ENCODE measurements at places on chromosomes 5 and 9. TPM values are rescaled to one million over a fixed set of nuclear protein-coding genes. Genes with fewer than 3 reads are reported as not detected.

DNA sequence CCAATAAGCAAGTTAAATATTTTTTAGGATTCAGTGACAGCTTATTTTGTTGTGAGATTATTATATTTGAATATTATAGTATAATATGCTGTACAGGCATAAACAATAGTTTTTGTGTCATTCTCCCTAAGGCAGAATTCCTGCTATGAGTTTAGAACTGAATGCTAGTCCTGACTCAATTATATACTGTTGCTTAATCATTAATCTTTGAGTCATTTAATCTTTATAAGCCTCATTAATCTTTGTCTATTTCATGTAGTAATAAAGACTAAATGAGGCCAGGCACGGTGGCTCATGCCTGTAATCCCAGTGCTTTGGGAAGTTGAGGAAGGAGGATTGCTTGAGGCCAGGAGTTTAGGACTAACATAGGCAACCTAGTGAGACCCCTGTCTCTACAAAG, 3.6 kb upstream of the DCP2 start:
- DNase-seq, result no peak
- no peaks in the 10 kb centered on the region for H3K27me3 ChIP-seq
- H3K27ac ChIP-seq, result no peak overlapping the region

- H3K36me3 ChIP-seq, result no peaks in the 10 kb centered on the region
- no peak overlapping the region for H3K27ac ChIP-seq
- H3K4me1 ChIP-seq, result no peaks in the 10 kb centered on the region
- no peak for DNase-seq
- H3K27me3 ChIP-seq, result no peaks in the 10 kb centered on the region
Observed at GRCh38 chr5:144352732-144353317, 182.2 kb downstream of the KCTD16 start.

DNA sequence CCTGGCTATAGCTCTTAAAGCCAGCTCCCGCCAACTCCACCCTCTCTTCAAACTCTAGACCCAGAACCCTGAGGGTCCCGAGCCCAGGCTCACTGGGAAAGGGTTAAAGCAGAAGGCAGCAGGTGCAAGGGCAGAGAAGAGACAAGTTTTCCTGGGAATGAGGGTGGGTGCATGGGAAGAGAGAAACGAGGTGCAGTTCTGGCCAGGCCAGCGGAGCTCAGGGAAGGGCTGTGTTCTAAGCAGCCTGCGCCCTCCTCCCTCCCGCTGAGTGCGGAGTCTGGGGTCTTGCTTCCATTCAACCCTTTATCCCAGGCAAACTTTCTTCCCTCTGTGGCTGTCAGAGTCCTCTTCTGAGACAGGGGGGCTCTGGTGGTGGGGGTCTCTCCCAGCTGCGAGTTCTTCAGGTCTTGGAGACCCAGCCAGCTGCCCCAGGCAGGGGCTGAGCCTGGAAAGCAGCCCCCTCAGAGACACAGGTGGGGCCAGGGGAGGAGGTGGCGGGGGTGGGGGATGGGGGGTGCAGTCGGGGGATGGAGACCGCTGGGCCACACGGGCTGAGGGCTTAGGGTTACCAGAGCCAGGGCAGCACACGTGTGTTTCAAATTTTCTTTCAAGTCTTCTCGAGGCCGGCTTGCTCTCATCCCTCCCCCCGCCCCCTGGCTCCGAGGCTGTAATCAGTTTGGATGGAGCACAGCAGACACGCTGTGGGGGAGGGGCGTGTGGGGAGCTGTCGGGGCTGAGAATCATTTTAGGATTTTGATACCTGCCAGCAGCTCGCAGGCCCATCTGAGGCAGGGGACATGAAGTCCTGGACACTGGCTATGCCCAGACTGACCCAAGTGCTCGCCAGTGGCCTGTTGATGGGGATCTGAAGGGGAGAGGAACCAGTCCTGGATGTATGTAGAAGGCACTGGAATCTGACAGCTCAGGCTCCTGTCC, 169.6 kb upstream of the SMIM23 start:
- DNase-seq, result no peak
- no peaks in the 10 kb centered on the region for H3K4me1 ChIP-seq
- no peak overlapping the region for H3K4me3 ChIP-seq
- no peaks in the 10 kb centered on the region for H3K36me3 ChIP-seq
- H3K27me3 ChIP-seq, result no peaks in the 10 kb centered on the region

Gene SHC3
- total RNA-seq, result not detected

DNA sequence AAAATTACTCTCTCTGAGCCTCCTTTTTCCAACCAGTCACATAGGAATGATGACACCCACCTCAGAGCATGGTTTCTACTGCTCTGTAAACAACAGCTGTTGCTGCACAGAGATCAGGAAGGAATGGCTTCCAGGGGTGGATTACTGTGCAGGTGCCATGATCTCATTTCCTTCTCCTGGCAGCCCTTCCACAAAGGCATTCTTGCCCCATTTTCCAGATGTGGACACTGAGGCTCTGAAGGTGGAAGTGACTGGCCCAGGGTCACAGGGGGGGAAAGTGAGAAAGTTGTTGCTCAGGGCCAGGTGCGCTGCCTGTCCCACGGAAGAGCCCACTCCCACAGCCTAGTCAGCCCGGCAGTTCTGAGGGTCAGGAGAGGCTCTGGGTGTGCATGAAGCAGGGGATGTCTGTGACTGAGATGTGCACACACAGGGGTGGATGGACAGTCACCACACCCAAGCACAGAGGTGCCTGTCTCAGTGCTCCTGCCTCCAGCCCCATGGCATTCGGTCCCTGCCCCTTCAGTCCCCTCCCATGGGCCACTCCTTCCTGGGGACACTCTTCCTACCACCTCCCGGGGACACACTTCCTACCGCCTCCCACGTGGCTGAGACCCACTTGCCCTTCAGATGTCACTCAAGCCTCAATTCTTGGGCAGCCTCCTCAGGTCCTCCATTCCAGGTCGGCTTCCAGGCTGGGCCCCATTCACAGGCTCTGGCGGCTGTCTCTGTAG, 17.0 kb downstream of the FGFR4 start:
- no peak overlapping the region for H3K4me3 ChIP-seq
- H3K27ac ChIP-seq, result peak overlapping the region; percentile 98
- H3K27me3 ChIP-seq, result no peaks in the 10 kb centered on the region
- peaks cover 9% of the 10 kb centered on the region for H3K36me3 ChIP-seq

Gene LCN9
- not detected for total RNA-seq

Gene PCDHA9
- total RNA-seq, result 0.02 TPM

DNA sequence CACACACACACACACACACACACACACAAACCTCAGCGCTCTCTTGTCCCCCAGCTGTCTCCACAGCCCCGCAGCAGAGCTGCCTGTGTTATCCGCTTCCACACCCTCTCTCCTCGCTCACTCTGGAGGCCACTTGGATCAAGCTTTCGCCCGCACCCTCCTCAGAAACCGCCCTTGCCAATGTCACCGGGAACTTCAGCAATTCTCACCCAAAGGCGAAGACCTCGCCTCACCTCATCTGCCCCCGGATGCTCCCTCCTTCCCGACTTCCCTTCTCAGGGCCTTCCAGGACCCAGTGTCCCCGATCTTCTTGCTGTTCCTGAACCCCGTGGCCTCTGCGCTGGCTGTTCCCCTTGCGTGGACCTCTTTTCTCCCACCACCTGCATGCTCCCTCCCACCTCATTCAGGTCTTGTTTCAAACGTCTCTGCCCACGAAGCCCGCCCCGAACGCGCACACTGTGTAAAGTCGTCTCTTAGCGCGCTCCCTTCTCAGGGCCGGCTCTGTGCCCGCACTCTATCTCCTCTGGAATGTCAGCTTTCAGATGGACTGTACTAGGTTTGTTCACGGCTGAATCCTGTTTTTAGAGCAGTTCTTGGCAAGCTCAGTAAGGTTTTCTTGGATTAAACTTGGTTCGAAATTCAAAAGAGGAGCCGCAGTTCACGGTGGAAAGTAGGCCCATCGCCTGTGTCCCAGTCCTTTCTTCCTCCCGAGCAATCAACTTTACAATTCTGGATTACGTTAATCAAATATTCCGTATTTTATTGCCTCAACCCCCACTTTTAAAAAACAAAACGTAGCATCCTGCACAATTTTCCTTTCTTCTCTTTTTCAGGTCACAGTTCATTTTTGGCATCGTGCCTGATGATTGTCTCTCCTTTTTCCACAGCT, 1.0 kb upstream of the TRIM7 start:
- H3K4me3 ChIP-seq, result peak overlapping the region; percentile 72
- peak; percentile 61 for DNase-seq
- H3K4me1 ChIP-seq, result no peaks in the 10 kb centered on the region
- H3K27ac ChIP-seq, result peak overlapping the region; percentile 2

Gene SMC5
- 56.8 TPM for total RNA-seq

Gene C1QTNF2
- total RNA-seq, result 21.1 TPM

DNA sequence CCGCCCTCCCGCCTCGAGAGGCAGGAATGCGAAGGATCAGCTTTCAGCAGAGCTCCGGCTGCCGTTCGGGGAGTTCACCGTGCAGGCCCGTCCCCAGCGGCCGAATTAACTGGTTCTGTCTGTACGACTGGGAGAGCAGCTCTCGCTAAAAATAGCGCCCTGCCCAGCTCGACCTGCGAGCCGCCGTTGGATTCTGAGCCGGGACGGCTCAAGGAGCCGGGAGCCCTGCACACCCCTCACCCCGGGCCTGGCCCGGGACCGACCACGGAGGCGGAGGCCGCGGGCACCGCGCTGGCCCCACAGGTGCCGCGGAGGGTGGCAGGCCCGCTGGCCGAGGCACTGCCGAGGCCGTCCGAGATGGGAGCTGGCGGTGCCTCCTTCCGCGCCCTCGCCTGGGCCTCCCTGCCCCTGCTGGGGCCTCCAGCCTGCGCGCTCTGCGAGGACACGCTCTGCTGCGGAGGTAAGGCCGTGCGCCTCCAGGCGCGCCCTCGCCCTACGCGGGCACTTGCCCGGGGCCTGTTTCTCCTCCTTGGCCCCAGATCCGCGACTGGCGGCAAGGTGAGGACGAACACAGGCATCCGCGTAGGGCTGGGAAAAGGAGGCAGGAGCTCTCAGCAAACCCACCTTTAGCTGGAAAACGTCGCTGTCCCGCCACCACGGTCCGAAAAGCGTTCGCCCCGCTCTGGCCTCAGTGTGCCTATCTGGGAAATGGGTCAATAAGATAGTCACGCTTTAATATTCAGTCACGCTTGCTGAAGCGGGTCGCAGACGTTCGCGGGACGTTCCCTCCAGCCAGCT, 53.1 kb upstream of the DAB2IP start:
- H3K27ac ChIP-seq, result peak overlapping the region; percentile 38
- H3K27me3 ChIP-seq, result no peaks in the 10 kb centered on the region
- no peaks in the 10 kb centered on the region for H3K36me3 ChIP-seq

DNA sequence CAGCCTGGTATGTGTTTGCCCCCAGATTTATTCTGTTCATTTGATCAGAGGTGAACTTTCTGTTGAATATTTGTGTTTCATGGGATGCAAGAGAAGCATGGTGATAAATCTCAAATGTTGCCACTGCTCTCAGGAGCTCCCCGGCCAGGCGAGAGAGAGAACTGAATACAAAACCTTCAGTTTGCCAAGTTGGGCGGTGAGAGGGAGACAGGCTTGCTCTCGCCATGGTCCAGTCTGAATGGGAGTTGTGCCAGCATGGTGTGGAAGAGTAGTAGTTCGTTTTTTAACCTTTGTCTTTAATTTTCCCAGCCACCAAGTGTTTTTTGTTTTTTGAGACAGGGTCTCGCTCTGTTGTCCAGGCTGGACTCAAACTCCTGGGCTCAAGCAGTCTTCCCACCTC, 2.7 kb downstream of the NTMT1 start:
- peaks cover 18% of the 10 kb centered on the region for H3K4me1 ChIP-seq
- no peak overlapping the region for H3K27ac ChIP-seq
- DNase-seq, result no peak
- H3K36me3 ChIP-seq, result peaks cover 10% of the 10 kb centered on the region
- no peaks in the 10 kb centered on the region for H3K27me3 ChIP-seq

DNA sequence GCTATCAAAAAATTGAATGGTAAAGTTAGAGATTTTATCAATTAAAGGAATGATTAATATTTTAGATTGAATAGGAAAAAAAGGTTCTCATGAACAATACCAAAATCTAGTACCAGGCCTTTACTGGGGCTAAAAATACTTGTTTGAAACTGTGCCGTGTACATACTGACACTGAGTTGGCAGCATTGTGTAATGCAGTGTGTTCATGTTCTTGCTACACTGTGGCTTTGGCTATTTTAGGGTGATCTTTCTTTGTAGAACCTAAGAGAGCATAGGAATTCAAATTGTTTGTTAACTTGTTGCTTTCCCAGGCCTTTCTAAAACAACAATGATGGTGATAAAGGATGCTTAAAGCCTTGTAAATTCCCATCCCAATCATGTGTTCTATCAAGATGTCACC, 80.9 kb downstream of the KIF4B start:
- no peak for DNase-seq
- H3K4me3 ChIP-seq, result no peak overlapping the region
- no peaks in the 10 kb centered on the region for H3K36me3 ChIP-seq
- no peak overlapping the region for H3K27ac ChIP-seq

- no peak overlapping the region for H3K4me3 ChIP-seq
- H3K27ac ChIP-seq, result no peak overlapping the region
- no peak for DNase-seq
- H3K4me1 ChIP-seq, result no peaks in the 10 kb centered on the region
- H3K36me3 ChIP-seq, result no peaks in the 10 kb centered on the region
- peaks cover 13% of the 10 kb centered on the region for H3K27me3 ChIP-seq
Observed at GRCh38 chr5:151625285-151625684, 34.2 kb upstream of the FAT2 start.

DNA sequence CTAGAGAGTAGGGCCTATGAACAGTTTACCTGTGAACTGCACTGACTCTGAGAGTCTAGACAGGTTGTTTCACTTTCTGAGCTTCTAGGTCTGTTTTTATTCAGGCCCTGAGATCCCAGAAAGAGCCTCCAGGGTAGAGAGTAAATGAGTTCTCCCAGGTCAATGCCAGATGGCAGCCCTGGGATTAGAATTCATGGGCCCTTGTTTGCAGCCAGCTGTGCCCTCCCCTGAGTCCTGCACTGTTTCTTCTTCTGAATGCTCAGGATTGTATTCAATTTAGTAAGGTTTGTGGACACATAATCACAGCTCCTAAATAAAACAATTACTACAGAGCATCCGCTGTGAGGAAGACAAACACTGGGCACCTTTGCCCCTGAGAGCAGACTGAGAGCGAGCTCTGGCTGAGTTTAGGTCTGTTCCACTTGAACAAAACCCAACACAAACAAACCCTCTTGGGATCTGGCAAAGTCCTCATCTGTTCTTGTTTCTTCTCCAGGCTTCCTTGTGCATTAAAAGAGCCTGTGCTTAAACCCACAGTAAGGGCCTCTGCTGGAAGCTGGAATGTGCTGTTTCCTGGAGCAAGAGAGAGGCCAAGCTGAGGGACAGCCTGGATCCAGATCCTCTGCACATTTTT, 29.9 kb downstream of the FAM219A start:
- H3K36me3 ChIP-seq, result no peaks in the 10 kb centered on the region
- H3K4me3 ChIP-seq, result no peak overlapping the region
- H3K4me1 ChIP-seq, result no peaks in the 10 kb centered on the region

Gene MPDZ
- 39.6 TPM for total RNA-seq

GRCh38 chr9:86034863-86035734, 64.3 kb downstream of the GOLM1 start:
- H3K36me3 ChIP-seq, result peaks cover 54% of the 10 kb centered on the region
- H3K27ac ChIP-seq, result no peak overlapping the region
- H3K27me3 ChIP-seq, result no peaks in the 10 kb centered on the region
- no peaks in the 10 kb centered on the region for H3K4me1 ChIP-seq

- no peaks in the 10 kb centered on the region for H3K36me3 ChIP-seq
- peaks cover 5% of the 10 kb centered on the region for H3K27me3 ChIP-seq
- H3K27ac ChIP-seq, result no peak overlapping the region
- H3K4me3 ChIP-seq, result no peak overlapping the region
- no peak for DNase-seq
Observed at GRCh38 chr9:101635473-101635872, 40.7 kb upstream of the PPP3R2 start.

- H3K4me3 ChIP-seq, result no peak overlapping the region
- H3K27ac ChIP-seq, result no peak overlapping the region
- H3K36me3 ChIP-seq, result no peaks in the 10 kb centered on the region
- H3K4me1 ChIP-seq, result no peaks in the 10 kb centered on the region
- H3K27me3 ChIP-seq, result no peaks in the 10 kb centered on the region
- DNase-seq, result no peak
Observed at GRCh38 chr9:107585465-107585864, 95.9 kb upstream of the KLF4 start.

Measured in SJCRH30 (cell line).